ENCODE measurements at places on chromosomes 2 and 18.
A peak's percentile ranks its signal among the peaks of the same experiment; 100 is the strongest.

GRCh38 chr2:101803945-101804696 lies 106.6 kb downstream of the MAP4K4 start:
- DNase-seq, result no peak

GRCh38 chr18:32472841-32473240 lies 2.2 kb upstream of the GAREM1 start:
- DNase-seq, result no peak

DNA sequence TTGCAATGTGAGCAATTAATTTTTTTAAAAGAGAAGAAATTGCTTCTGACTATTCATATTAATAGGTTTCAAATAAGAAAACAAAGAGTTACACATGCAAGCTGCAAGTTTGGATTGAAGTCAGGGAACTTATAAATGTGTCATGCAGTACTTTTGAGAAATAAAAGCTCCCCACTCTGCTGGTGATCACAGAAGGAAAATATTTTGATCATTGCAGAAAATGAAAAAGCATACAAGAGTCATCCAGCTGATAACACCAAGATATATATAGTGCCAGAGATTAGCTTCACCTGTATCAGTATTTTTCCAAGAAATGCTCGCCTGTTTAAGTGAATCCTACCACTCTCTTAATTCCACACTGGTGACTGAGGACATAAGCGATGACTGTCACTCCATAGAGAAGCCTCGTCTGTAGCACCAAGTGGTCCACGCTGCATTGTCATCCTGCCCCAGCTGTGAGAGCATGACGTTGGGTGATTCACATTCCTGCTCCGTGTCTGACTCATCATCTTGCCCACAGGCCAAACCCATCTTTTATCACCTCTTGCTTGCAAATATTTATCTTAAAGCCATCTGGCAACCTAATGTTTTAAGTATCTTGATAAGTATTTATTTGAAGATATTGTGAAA lies 178.0 kb downstream of the ASXL3 start:
- DNase-seq, result no peak

- peak; percentile 18 for DNase-seq
Measured at GRCh38 chr2:109128616-109129355, at the start of gene SH3RF3. Gene SH3RF3 (plus strand): TSS chr2:109129205.

DNA sequence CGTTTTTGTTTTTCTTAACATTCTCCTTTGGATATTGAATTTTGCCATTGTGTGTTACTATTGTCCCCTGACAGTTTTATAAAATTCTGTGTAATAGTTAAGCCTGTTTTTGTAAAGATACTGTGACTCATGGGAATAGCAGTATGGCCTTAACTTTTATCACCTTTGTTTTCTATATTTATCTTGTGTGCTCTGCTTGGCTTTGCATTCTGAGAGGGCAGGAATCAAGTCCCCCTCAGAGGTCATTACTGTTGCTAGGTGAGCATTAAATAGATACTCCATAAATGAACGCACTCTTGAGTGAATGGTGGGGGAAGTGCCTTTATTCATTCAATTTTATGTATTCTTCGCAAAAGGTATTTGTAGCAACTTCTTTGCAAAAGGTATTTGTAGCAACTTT lies 160.0 kb downstream of the PHLPP1 start:
- no peak for DNase-seq

- DNase-seq, result no peak
Measured at GRCh38 chr2:3628800-3629199, 29.2 kb upstream of the ALLC start.

- no peak for DNase-seq
Measured at GRCh38 chr2:216752855-216753505, 57.6 kb upstream of the IGFBP5 start.

GRCh38 chr2:14324308-14324707 lies 308.2 kb upstream of the LRATD1 start:
- DNase-seq, result no peak

GRCh38 chr2:205878999-205879762 lies 196.9 kb downstream of the NRP2 start:
- no peak for DNase-seq

GRCh38 chr2:44934983-44935728 lies 6.3 kb upstream of the SIX3 start:
- DNase-seq, result no peak

GRCh38 chr2:72745679-72746368 lies 80.0 kb downstream of the EXOC6B start:
- peak; percentile 50 for DNase-seq

- DNase-seq, result no peak
Measured at GRCh38 chr2:10658914-10659257, 30.9 kb downstream of the NOL10 start.

- no peak for DNase-seq
Measured at GRCh38 chr2:14690926-14691325, 58.4 kb downstream of the LRATD1 start.

DNA sequence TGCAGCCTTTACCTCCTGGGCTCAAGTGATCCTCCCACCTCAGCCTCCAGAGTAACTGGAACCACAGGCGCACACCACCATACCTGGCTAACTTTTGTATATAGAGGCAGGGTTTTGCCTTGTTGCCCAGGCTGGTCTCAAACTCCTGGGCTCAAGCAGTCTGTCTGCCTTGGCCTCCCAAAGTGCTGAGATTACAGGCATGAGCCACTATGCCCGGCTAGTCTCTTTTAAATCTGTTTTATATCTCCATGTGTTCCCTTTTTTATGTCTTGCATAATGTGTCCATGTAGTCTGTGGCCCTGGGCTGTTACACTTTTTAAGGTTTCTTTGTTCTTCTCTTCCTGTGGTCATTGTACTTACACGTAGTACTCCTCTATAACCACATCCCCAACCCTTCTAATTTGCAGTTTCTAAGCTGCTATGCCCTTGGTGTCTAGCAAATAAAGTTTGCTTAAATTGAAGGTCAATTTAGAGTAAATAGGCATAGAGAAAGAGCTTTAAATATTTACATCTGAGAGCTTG lies 168.2 kb downstream of the MCFD2 start:
- DNase-seq, result peak; percentile 90

GRCh38 chr2:16908656-16909055 lies 243.0 kb upstream of the CYRIA start:
- DNase-seq, result no peak

DNA sequence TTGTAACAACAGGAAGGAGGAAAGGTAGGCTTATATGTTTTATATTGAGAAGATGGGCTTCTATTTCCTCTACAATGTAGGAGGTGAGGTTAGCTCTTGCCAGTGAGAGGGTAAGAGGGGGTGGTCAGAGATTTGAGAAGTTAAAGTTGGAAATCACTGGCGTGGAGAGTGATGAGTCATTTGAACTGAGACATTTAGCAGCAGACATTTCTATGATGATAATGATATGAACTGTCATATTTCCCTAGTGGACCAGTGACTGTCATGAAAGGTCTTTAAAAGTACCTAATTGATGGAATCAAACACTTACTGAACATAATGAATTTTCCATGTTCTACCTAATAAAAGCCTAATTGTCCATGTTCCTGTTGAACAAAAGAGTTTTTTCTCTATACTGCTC lies 126.1 kb downstream of the FAM161A start:
- no peak for DNase-seq

- DNase-seq, result no peak
Measured at GRCh38 chr2:44680983-44681531, 260.4 kb upstream of the SIX3 start.

GRCh38 chr2:44207102-44207501 lies 38.4 kb downstream of the PPM1B start:
- no peak for DNase-seq

DNA sequence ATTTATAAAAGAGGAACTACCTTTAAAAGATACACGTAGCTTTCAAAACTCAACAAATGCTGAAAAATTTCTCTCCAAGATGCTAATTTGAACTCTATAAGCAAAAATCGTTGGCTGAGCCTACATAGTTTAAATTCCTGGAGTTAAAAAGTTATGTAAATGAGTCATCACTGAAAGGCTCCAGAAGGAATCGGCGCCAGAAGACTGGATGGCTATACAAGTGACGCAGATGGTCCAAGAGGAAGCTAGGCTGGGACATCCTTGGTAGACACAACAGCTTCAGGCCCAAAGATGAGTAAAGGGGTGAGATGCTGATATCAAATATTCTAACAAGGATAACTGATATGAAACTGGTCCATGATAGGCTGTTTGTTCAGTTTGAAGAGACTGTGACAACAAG lies 22.8 kb upstream of the DNAH6 start:
- no peak for DNase-seq

GRCh38 chr2:105324101-105324500 lies 5.4 kb downstream of the TGFBRAP1 start:
- DNase-seq, result peak; percentile 63

DNA sequence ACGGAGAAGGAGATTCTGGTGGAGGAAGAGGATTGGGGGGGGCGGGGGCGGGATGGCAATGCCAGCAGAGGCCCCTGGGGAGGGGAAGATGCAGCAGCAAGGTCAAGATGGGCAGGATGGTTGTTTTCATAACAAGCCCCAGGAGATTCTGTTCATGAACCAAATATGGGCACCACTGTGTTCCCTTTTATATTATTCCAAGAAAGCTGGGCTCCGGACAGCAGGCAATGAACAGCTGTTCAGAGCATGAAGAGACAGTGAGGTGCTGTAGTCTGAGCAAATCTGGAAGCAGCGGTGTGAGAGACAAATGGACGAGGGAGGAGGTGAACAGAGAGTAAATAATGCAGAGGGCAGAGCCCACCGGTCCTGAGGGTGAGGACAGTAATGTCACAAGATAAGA lies 20.0 kb downstream of the UXS1 start:
- DNase-seq, result no peak

- DNase-seq, result no peak
Measured at GRCh38 chr18:33576999-33577646, 896 bp upstream of the ASXL3 start.

- DNase-seq, result no peak
Measured at GRCh38 chr2:37738266-37738885, 66.9 kb upstream of the CDC42EP3 start.

DNA sequence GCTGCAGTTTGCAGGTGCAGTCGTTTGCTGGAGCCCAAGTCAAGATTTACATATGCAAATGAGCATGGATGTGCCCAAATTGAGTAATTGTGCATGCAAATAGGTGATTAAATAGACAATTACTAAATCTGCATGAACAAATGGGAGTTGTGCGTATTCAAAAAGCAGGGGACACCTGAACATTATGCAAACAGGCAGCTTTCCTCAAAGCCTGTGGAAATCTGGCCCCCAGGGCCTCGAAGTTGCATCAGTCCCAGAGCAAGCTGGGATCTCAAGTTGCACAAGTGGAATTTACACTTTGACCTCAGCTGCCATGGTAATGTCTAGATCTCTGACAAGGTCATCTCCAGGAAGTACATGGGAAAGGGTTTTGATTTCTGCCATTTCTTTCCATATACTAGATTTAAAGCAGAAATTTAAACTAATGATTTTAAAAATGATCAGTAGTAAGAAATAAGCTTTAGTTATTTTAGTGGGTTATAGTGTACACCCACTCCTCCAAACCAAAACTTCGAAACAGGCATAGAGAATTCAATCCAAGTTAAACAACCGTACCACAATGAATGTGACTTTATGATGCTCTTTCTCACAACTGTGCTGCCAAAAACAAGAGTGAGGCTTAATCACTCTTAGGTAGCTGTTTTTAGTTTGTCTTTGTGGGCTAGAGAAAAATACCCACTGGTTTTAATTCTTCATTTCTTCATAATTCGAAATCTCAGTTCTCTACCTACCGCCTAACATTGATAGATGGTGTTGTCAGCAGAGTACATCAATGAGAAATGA lies 110.7 kb downstream of the RND3 start:
- no peak for DNase-seq

GRCh38 chr18:59308248-59308937 lies 10.1 kb downstream of the CPLX4 start:
- no peak for DNase-seq

DNA sequence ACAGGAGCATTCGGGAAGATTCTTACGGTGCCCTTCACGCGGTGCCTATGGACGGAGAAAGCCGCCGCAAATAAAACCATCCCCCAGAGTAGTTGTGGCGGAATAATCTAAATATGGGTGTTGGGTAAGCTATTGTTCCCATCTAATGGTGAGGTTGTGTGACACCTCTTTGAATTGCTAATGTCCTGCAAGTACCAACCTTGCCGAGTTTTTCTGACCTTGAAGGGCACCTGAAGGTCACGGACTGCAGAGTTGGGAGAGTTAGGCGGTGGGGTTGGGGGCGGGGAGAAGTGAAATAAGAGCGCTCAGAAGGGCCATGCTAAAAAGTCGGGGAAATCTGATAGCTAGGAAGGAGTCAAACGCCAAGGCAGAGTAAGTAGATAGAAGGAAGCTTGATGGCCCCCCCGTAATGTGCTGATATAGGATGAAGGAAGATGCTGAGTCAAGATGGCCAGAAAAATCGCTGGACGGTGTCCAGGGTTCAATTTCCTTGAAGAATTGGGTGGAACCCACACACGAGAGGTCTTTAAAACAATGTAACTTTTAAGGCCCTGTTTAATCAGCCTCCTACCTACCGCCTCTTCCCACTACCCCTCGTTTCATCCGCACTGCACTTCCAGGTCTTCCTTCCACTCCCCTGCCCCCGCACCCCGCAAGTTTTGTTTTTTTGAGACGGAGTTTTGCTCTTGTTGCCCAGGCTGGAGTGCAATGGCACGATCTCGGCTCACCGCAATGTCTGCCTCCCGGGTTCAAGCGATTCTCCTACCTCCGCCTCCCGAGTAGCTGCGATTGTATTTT lies 600 bp downstream of the KATNAL2 start:
- peak; percentile 33 for DNase-seq

- DNase-seq, result no peak
Measured at GRCh38 chr2:231212329-231212845, 14.0 kb downstream of the ARMC9 start.

- no peak for DNase-seq
Measured at GRCh38 chr2:209687323-209687969, 84.2 kb upstream of the UNC80 start.

- DNase-seq, result no peak
Measured at GRCh38 chr2:109349503-109350465, 220.8 kb downstream of the SH3RF3 start.

DNA sequence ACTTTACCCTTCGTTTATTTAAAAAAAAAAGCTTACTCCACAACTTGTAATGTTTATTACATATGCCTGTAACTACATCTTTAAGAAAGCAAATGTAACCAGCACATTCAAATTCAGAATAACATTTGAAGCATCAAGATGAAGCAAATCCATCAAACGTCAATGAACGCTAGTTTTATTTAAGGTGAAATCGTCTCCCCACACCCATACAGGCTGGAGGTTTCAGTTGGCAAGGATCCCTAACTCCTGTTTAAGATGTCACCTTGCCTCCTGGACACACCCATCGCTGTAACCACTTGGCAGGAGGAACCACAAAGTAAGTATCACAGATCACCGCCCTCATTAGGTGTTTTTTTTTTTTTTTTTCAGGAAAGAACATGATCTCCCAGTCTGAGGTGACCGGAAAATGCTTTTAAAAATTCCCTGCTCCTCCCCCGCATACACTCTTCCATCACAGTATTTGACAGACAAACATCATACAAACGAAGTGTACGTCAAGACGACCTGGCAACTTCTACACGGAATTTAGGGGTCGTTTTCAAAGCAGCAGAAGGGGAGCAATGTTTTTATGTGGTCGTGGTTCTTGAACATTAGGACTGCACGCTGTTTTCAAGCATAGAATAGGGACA lies 19.7 kb upstream of the STPG4 start:
- DNase-seq, result peak; percentile 17

DNA sequence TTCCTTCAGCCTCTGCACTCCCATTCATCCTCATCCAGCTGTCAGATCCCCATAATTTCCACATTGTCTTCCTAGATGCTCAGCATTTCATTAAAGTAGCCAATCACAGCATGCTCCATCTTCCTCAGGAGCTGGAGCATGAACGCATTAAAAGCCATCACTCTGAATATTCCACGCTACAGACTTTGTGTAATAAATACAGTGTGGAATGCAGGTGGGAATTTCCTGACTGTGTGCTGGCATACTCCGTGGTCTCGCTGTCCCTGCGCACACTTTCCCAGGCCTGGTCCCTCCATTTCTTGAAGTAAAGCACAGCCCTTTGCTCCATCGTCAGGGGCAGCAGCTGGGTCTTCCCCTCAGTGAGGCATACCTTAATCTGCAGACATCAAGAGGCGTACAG lies 123.7 kb upstream of the NCK2 start:
- DNase-seq, result no peak

Measured in AML-193 (cell line).